ENCODE measurements at places on chromosomes 16 and 17.
A peak's percentile ranks its signal among the peaks of the same experiment; 100 is the strongest.

- DNase-seq = no peak
Observed at GRCh38 chr16:83925957-83926725, 26.9 kb upstream of the OSGIN1 start.

GRCh38 chr16:85851034-85851785, 47.8 kb upstream of the IRF8 start:
- DNase-seq = no peak

- DNase-seq = no peak
Observed at GRCh38 chr16:56547120-56547948, 17.5 kb upstream of the MT4 start.

- DNase-seq = no peak
Observed at GRCh38 chr16:83674931-83675535, 132.7 kb upstream of the HSBP1 start.

GRCh38 chr16:86087011-86087895, 188.3 kb downstream of the IRF8 start:
- no peak for DNase-seq

DNA sequence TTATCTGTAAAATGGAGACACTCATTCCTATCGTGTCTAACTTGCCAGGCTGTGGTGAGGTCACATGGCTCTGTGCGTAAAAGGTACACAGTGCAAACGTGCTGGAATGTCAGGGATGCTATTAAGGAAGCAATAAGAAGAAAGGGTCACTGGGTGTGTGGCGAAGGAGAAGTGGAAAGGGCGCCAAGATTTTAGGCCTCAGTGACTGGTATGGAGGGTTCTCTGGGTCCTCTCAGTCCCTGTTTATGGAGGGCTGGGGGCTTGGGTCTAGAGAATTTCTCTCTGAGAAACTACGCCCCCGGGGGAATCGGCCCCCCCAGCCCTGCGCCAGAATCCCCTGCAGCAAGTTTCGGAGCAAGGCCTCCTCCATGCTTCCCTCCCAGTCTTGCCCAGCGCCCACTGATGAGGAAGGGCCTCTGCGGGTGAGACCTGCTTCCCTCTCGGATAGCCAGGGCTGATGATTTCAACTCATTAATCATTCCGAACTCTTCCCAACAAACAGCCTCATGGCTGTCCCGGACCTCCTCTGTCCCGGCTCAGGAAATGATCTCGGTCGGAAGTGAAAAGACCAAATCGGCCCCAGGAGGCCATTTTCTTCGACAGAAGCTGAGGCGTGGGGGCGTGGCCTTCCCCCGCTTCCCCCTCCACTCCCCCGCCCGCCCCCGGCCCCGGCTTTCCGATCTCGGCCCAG, 1.2 kb upstream of the HEXIM1 start:
- DNase-seq = peak; percentile 65

DNA sequence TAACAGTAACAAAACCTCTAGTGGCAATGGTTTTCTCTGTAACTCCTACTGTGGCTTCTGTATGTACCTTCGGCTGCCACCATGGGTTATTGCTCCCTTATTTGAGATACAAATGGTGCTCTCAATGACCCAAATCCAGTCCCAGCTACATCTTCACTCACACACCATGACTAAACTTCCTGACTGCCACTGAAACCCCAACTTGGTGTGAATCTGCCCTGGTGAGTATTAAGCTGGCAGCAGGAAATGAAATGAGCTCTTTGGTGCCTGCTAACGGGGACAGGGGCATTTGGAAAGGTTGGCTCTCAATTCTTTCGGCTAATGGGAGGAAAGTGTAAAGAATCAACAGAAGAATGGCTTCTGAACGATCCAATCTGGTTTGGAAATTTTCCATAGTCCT, 7.5 kb upstream of the SLC35B1 start:
- no peak for DNase-seq

GRCh38 chr16:23505671-23506605, 4.4 kb downstream of the GGA2 start:
- DNase-seq = no peak

DNA sequence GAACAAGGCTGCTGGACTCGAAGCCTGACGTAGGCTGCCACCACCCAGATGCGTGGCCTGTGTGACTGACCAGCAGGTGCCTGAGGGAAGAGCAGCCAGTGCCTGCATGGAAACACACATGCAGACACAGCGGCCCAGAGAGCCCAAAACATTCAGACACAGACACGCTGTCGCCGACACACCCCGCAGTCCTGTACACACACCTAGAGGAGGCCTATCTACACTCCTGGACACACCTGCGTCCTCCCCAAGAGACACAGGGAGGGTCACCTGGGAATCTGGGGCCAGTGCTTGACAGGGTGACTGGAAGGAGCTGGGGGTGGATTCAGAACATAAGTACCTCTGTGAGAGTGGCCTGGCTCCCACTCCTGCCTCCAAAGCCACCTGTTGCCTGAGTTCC, 6.1 kb upstream of the TSPOAP1 start:
- DNase-seq = no peak

- DNase-seq = no peak
Observed at GRCh38 chr16:70630960-70631745, 15.2 kb upstream of the IL34 start.

DNA sequence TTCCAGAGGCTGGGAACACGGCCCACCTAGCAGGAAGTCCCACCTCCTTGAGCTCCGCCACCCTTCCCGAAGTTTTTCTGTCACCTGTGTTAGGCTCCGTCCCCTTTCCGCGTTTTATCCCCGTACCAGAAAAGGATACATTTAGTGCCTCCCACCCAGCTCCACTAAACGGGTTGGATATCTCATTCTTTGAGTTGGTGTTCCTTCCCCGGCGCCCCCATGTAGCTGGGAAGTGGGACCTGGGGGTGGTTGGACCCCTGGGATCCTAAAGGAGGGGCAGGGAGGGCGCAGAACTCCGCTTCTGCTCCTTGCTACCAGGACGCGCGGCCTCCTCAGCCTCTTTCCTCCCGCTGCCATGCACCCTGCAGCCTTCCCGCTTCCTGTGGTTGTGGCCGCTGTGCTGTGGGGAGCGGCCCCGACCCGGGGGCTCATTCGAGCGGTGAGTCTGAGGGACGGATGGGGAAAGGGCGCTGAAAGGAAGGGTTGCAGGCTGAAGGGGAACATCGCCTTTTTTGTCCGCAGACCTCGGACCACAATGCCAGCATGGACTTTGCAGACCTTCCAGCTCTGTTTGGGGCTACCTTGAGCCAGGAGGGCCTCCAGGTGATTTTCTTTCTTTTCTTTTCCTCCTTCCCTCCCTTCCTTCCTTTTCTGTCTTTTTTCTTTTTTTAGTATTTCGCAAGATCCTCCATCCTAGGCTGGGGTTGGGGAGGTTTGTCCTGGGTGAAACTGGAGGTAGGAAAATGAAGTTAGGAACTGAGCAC, 669 bp downstream of the RNF167 start:
- DNase-seq = no peak

GRCh38 chr17:42322382-42323267, 34.3 kb downstream of the STAT5A start:
- DNase-seq = peak; percentile 79

DNA sequence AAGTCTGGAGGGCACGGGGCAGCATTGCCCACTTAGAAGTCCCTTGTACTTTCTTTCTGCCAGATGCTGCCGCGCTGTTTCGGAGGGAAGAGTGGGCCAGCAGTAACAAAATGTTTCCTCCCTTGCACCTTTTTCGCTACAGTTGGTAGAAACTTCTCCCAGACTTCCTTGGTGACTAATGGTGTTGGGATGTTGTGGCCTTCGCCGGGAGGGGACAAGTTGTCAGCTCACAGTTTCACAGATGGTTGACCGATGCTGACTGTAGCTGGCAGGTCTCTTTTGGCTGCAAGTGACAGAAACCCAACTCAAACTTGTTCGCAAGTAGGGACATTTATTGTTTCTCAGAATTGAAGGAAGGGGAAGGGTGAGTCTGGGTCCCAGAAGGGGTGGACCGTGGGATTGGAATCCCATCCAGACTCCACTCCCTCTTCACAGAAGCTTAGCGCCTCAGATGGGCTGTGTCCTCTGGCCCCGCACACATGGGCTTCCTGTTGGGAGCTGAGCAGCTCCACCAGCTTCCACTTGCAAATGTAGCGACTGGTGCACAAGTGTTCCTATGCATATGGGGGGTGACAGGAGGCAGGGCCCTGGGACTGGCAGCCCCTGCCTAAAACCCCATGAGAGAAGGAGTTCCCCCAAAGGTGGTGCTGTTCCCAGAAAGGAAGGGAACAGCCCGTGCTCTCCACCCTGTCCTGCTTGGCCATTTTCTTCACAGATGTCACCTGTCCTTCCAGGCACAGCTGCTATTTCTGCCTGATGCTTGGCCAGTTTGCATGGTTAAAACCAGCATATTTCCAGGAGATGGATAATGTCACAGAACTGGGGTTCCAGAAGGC, 30.9 kb upstream of the RPRML start:
- peak; percentile 57 for DNase-seq

GRCh38 chr16:67704110-67704509, 15.0 kb downstream of the GFOD2 start:
- DNase-seq = no peak
